ENCODE measurements at places on chromosomes 13 and 19.

- DNase-seq: peak; percentile 97
Observed at GRCh38 chr13:41193919-41194824, at the start of gene KBTBD7. KBTBD7 (minus strand) TSS chr13:41194569; CDS start chr13:41194257, 312 bp downstream.

GRCh38 chr13:54216221-54216620 is 1187.6 kb downstream of the OLFM4 start:
- no peak for DNase-seq

DNA sequence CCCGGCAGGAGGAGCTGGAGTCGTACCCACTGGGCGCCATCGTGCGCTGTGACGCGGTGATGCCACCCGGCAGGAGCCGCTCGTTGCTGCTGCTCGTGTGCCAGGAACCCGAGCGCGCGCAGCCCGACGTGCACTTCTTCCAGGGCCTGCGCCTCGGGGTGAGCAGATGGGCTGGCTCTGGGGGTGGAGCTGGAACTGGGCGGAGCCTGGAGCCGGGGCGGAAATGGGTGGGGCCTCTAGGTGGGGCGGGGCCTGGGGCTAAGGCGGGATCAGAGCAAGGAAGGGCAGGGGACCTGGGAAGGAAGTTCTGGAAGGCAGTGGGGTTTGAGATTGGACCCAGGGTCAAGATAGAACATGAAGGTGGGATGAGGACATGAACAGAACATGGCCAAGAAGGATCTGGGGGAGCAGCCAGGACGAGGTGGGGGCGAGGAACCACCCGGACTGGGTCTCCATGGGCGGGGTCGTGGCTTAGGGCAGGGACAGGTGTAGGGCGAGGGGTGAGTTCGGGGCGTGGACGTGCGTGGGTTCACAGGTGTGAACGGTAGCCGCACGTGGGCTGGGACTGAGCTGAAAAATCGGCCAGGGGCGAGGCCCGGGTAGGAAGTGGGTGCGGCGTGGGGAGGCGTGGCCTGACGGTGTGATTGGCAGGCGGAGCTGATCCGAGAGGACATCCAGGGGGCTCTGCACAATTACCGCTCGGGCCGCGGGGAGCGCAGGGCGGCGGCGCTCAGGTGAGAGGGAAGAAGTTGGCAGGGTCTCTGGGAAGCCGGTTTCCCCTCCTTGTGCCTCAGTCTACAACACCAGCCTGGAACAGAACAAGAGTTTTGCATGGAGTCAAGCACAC is 4.7 kb downstream of the EPS8L1 start:
- peak; percentile 43 for DNase-seq

DNA sequence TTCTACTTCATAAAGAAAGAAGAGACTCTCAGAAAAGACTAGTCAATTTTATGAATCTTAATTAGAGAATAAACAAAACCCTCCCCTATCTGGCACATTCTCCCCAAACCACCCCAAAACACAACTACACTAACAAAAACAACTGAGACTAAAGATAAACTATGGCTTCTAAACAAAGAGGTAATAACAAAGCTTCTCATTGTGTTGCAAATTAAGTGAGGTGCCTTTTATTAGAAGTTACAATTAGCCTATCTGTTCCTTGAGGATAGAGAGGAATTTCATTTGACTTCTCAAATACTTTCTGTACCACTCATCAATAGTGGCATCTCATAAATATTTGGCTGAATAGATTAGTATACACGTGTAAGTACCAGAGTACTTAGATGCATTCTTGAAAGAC is 1196.2 kb downstream of the PCDH9 start:
- no peak for DNase-seq

DNA sequence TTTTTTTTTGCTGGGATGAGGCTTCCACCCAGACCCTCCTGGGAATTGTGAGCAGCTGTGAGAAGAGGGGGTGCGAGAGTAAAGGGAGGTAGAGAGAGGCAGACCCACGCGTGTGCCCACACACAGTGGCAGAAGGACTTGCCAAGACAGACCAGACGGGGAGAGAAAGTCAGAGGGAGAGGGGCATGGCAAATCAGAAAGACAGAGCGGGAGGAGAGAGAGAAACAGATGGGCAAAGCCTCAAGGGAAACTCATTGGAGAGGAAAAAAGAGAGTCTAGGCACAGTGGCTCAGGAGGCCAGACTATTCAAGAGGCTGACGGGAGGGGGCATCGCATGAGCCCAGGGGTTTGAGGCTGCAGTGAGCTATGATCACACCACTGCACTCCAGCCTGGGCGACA is 17.0 kb downstream of the CATSPERG start:
- no peak for DNase-seq

- no peak for DNase-seq
Observed at GRCh38 chr13:103335241-103335640, 269.0 kb upstream of the SLC10A2 start.

- DNase-seq: no peak
Observed at GRCh38 chr13:48068036-48068435, 26.9 kb downstream of the MED4 start.

DNA sequence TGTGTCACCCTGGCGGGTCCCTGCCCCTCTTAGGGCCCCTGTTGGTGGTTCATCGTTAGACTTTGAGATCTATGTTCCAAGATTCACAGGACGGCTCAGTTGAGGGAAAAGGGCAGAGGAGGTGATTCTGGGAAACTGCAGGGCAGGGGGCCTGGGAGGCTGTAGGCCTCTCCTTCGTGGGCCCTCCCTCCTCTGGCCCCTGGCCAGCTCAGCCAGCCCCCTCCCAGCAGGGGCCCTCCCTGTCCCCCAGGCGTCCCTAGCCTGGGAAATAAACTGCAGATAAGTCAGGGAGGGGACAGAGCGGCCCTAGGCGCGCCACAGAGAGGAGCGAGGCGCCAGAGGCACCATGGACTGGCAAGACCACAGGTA is 6.5 kb downstream of the HIF3A start:
- no peak for DNase-seq

- no peak for DNase-seq
Observed at GRCh38 chr13:85298387-85298924, 500.8 kb downstream of the SLITRK6 start.

DNA sequence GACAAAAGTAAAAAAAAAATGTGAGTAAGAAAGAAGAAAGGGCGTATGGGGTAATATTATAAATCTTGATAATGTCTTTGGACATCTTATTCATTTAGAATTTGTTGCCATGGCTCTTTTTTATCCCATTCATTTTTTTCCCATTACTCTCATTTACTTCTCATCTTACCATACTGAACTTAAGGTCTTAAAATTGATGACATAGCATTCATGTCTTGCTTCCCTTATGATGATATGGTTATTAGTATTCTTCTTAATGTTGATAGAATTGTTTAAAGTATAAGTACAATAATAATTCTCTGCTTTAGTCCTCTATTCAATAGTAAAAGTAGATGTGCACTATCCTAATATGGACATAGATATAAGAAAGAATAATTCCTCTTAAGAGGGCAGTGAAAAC is 204.1 kb upstream of the KLF12 start:
- DNase-seq: no peak

DNA sequence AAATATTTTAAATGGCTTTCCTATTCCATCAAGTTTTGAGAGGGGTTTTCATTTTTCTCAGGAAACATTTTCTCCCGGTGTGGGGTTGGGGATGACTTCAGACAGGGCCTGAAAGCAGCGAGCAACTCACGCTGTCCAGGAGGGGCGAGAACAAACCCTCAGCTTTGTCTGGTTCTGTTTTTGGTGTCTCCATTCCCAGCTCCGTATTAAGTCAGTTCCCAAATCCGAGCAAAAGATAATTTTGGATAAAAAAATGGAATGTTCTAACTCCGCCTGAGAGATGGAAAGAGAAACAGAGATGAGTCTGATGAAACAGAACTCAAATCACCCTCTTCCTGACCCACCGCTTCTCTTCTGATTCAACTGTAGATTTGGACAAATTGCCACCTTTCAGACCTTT is 38.4 kb downstream of the RFX2 start:
- DNase-seq: no peak

- DNase-seq: no peak
Observed at GRCh38 chr13:106008540-106008939, 526.9 kb downstream of the EFNB2 start.

DNA sequence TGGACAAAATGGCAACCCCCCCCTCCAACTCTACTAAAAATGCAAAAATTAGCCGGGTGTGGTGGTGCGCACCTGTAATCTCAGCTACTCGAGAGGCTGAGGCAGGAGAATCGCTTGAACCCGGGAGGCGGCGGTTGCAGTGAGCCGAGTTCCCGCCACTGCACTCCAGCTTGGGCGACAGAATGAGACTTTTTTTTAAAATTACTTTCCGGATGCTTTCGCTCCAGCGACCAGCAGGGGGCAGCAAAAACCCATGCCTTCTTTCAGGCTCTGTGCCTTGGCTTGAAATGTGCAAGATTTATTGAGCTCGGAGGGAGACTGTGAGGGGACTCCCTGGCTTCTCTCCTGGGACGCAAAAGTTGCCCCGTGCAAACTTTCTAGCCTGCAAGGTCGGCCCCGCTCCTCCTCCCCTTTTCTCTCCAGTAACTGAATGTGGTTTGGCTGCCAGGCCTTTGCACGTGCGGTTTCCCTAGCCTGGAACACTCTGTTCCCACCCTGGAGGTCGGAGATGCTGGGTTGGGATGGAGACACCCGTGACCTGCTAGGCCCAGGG is 61.4 kb upstream of the NFIC start:
- peak; percentile 86 for DNase-seq

DNA sequence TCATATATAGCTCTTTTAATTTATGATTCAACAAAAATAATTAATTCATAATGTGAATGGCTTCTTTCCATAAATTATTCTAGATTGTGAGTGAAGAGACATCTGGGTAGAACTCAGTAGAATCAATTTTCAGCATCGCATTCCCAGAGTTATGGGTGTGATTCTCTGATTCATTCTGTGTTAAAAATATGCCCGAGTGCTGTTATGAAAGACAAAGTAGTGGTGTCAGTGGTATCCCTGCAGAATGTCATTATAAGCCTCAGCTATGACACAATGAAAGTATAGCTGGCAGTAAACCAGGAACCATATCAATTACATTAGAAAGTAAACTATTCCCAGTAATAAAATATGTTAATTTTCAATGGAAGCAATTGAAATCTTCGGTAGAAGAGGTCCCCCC is 480.5 kb upstream of the SLITRK1 start:
- peak; percentile 48 for DNase-seq

DNA sequence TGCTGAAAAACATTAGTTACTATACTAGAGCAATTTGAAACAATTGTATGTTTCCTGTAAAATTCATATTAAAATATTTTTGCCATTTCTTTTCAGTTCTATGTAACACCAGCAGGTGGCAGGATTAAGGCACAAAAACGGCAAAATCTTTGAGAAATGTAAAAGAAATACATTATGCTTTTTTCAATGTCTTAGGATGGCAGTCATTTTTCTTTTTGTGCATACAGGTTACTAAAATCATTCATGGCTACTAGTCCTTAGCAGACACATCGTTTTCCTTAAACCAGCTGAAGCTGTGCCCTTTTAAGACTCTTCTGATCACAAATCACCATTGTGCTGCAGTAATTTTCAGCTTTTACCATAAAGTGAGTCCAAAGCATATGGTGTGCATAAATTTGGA is 800.7 kb upstream of the SLITRK5 start:
- peak; percentile 42 for DNase-seq

GRCh38 chr19:44731622-44732021 is 16.9 kb upstream of the BCL3 start:
- no peak for DNase-seq

GRCh38 chr13:95643936-95644598 is 439 bp downstream of the DZIP1 start:
- DNase-seq: peak; percentile 69

- DNase-seq: no peak
Observed at GRCh38 chr19:13127811-13128575, 9.9 kb downstream of the NACC1 start.

GRCh38 chr13:100657881-100658315 is 16.7 kb downstream of the TMTC4 start:
- no peak for DNase-seq

DNA sequence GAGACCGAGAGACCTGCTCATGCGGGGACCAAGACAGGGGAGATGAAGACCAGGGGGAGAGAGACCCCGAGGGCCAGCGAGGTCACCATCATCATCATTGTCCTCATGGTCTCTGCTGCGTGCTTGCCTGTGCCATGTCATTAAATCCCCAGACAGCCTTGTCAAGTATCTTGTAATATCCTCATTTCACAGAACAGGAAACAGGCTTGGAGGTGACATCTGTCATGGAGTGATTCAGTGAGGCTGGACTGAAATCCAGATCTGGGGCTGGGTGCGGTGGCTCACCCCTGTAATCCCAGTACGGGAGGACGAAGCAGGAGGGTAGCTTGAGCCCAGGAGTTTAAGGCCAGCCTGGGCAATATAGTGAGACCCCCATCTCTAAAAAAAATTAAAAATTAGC is 5.9 kb upstream of the NANOS2 start:
- no peak for DNase-seq

GRCh38 chr13:104683789-104684188 is 1617.6 kb upstream of the SLC10A2 start:
- no peak for DNase-seq

Measured in adipocyte (in vitro differentiated cells).